ENCODE measurements at places on chromosomes 3 and 15.

- DNase-seq: no peak
Measured at GRCh38 chr3:150666167-150666566, 37.6 kb downstream of the ERICH6 start.

DNA sequence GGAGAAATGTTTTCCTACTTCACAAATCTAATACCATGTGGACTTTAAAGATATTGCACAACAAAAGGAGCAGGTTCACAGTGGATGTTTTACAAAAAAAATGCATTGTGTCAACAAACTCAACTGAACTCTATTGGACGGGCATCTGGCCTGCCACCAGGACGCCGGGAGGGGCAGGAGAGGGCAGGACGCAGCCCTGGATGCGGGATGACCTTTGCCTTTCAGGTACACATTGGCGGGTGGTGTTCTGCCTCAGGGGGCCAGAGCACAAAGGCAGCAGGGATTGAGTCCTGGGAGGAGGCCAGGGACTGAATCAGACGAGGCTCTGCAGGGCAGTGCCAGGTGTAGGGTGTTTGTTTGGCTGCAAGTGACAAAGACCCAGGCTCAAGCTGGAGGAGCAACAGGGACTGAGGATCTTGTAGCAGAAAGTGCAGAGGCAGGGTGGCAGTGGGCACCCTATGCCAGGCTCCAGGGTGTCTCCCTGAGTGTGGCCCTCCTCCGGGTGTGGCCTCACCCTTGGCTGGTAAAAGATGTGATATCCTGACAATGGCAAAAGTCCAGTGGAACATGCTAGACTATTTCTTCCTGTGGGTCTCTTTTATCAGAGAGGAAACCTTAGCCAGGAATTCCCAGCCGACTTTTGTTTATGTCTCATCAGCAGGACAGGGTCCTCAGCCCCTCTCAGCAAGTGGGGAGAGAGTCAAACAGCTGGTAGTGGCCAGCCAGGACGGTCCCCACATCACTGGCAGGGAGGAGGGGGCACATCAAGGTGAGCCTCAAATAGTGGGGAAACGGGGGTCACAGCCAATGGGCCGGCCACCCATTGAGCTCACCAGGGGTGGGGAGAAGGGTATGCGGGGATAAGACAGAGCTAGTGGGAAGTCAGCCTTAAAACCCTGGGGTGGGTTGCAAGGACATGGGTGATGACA is 29.7 kb upstream of the KLF13 start:
- no peak for DNase-seq

- DNase-seq: no peak
Measured at GRCh38 chr15:101613130-101614000, 38.8 kb downstream of the TM2D3 start.

DNA sequence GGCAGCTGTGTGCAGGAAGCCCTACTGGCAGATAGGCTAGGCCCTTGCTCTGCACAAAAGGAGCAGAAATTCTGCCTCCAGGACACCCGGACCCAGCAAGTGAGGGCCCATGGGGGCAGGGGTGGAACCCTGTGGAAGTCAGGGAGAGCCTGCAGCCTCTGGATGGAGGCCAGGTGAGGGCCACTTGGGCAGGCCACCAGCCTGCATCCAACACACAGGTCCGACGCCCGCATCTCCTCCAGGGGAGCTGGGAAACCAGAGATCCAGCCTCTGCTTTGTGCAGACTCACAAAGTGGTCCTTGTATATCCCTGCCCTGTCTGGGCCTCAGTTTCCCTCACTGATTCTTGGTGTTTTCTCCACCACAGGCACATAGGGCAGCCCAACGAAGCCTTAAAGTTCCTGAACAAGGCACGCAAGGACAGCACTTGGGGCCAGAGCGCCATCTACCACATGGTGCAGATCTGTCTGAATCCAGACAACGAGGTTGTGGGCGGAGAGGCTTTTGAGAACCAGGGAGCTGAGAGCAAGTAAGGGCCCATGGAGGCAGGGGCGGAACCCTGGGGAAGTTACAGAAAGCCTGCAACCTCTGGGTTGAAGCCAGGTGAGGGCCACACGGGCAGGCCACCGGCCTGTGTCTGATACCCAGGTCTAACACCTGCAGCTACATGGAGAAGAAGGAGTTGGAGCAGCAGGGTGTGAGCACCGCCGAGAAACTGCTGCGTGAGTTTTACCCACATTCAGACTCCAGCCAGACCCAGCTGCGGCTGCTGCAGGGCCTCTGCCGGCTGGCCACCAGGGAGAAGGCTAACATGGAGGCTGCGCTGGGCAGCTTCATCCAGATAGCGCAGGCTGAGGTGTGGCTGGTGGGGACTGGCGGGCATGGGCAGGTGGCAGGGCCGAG is 16.6 kb downstream of the CSRNP1 start:
- no peak for DNase-seq

- peak; percentile 1 for DNase-seq
Measured at GRCh38 chr15:67548862-67549651, 6.6 kb downstream of the MAP2K5 start.

GRCh38 chr3:18295171-18295920 is 129.8 kb downstream of the SATB1 start:
- no peak for DNase-seq

DNA sequence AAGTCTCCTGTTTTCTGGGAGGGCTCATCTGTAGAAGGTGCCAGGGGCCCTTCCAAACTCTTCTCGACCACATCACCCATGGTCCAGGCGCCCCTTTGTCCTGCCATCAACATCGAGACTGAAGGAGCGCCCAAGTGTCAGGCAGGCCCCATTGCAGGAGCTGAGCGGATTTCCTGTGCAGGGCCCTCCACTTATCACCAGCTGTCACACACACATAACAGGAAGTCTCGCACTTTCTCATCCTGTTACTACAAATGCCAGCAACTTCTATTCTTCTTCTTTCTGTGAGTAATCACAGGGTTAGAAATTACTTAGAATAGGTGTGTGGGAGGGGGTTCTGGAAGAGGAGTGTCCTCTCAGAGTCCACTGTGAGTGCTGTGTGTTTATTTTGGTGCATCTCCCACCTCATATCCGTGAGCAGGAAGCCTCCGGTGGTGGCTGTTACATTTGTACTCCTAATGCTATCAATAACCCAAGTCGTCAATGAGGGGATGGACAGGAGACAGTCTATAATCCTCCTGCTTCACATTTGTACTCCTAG is at the start of gene KLHL6:
Gene KLHL6, minus strand, starts transcription at position 166 of the 541 bp plus-strand sequence. Its CDS starts 53 bp downstream, at position 113.
- DNase-seq: no peak

GRCh38 chr3:108099679-108100428 is 9.0 kb upstream of the CD47 start:
- no peak for DNase-seq

DNA sequence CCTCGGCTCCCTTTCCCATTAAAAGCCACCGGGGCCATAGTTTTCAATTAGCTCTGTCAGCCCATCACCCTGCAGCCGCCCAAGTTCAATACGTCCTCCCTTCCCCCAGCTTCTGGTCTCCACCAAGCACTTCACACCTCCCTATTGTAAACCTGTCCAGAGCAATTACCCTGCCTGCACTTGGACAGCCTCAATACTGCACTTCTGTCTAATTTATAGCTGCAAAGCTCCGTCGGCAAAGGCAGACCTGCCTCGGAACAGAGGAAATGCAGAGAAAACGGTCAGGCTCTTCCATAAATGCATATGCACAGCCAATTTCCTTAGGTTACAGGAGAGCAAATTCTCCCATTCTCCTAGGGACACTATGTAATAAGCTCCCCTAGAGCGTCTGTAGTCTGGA is 21.9 kb downstream of the LRIG1 start:
- DNase-seq: no peak

DNA sequence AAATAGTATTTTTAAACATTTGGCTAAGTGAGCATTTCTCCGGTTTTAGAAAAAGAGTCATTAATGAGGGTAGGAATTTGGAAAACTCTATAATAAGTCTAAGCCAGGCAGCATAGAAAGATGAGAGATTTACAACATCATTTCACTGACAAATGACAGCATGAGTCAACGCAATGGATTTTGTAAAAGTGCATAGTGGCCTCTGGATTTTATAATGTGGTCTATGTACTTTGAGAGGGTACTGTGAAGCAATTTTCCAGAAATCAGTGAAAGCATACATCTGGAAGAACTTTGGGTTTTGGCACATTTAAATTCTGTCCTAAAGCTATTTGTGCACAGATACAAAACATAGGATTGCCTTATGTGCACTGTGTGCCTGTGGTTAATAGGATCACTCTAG is 130.8 kb upstream of the CCNL1 start:
- no peak for DNase-seq

- no peak for DNase-seq
Measured at GRCh38 chr3:153171256-153171655, 9.2 kb downstream of the RAP2B start.

DNA sequence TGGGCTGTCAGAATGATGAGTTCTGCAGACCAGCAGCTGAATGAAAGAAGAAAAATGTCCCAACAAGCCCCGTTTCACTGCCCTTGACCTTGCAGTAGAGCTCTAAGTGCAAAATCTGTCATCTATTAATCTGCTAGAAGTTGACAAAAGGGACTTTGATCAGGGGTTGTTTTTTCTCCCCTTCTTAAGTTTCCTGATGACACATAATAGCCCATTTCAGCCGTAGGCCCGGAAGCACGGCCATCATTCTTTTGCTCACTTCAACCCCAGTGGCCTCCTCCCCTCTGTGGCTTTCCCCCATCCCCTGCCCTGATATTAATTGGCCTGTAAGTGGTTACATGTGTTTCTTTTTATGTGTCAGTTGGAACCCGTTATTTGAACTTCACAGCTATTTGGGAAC is 298.9 kb downstream of the RPLP1 start:
- no peak for DNase-seq

- DNase-seq: no peak
Measured at GRCh38 chr15:90807074-90807785, 61.2 kb upstream of the FURIN start.

DNA sequence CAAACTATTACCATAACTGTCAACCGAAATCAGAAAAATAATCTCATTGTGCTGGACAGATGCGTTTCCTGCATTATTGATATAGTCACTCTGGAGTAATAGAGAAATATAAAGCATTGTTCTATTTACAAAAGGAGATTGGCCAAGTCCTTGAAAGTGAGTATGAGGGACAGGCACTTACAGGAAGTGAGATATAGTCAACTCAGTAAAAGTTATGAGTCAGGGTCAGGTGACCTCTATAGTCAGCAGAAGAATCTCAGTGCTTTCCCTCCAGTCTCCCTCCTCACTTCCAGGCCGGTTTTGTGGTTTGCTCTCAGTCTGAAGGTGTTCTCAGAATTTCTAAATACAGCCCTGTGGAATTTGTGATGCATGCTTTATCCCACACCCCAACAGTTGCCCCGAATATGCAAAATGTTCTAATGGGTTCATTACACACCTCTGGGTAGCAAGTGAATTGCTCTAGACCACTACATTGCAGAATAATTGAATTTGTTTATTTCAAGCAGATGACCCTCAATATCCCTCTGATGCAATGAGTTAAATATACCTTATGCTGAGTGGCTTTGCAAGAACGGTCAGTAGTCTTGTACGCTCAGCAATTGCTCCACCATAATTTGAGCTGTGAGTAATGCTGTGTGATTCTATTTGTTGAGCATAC is 787.7 kb downstream of the MCTP2 start:
- no peak for DNase-seq

GRCh38 chr3:34022147-34022546 is 223.7 kb downstream of the PDCD6IP start:
- no peak for DNase-seq

- DNase-seq: no peak
Measured at GRCh38 chr3:160852856-160853255, 96.8 kb downstream of the PPM1L start.

DNA sequence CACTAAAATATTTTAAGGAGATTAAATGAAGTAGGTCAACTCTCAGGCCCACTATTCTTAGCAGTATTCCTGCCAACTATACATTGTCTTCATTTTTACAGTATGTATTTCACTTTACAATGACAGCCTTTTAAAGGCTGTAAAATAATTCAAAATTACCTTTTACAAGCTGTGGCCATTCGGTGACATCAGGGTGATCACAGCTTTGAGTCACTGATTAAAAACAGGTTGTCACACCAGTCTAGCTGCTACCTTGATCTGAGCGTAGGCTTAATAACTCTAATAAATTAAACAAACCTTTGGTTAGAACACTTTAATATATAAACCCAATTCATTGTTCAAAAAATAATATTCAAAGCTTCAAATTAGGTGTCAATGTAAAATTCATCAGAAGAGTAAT is 29.9 kb downstream of the UBE3A start:
- no peak for DNase-seq

GRCh38 chr3:165446555-165446954 is 250.4 kb upstream of the SLITRK3 start:
- no peak for DNase-seq

- DNase-seq: no peak
Measured at GRCh38 chr15:62649793-62650420, 392.6 kb upstream of the TPM1 start.

DNA sequence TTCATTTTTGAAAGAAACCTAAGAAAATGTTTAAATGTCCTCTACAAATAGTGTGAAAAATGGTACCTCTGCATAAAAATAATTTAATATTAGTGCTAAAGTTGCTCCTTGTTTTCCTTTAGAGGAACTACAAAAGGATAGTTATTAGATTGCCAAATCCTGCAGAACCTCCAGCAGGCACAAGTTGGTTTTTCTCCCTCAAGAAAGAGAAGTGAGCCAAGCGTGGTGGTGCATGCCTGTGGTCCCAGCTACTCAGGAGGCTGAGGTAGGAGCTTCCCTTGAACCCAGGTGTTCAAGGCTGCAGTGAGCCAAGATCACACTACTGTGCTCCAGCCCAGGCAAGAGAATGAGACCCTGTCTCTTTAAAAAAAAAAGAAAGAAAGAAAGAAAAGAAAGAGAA is 85.1 kb upstream of the TSEN2 start:
- DNase-seq: no peak

DNA sequence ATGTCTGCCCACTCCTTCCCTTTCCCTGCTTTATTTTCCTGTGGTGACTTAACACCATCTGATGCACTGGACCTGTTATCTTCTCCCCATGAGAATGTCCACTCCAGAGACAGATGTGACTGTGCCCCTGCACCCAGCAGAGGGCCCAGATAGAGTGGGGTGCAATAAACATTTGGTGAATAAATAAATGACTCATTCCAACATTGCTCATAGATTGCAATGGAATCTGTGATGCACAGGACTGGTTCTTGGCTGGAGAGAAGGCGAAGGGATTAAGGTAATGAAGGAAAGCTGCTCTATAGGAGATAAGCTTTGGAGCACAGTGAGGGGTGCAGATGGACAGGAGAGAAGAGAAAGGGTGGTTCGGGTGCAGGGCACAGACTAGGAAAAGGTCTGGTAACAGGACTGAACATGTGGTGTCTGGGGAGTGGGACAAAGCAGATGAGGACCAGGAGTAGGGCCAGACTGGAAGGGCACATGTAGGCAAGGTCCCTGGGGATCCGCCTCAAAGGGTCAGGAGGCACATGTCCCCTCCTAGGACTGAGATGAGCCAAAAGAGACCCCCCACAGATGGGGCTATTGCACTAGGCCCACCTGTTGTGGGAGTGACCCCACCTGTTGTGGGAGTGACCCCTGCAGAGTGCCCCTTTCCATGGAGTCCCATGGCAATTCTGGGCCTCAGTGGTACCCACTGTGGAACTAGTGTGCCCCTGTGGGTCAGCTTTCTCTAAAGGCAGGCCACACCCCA is 17.5 kb upstream of the POC1A start:
- no peak for DNase-seq

- DNase-seq: no peak
Measured at GRCh38 chr3:52533623-52534280, at the start of gene NT5DC2. NT5DC2 (minus strand) TSS chr3:52533857; CDS start chr3:52533737, 120 bp downstream.

GRCh38 chr3:57004229-57004628 is 56.2 kb upstream of the SPATA12 start:
- no peak for DNase-seq

All from cerebellar nuclear complex (tissue), 1 donor.